ELR (cell line): ENCODE measurements at places on chromosomes 4 and X.
A peak's percentile ranks its signal among the peaks of the same experiment; 100 is the strongest.

- DNase-seq = no peak
Measured at GRCh38 chr4:99076292-99076976, 12.2 kb downstream of the ADH5 start.

GRCh38 chr4:17476853-17477252, 35.0 kb downstream of the QDPR start:
- DNase-seq = no peak

DNA sequence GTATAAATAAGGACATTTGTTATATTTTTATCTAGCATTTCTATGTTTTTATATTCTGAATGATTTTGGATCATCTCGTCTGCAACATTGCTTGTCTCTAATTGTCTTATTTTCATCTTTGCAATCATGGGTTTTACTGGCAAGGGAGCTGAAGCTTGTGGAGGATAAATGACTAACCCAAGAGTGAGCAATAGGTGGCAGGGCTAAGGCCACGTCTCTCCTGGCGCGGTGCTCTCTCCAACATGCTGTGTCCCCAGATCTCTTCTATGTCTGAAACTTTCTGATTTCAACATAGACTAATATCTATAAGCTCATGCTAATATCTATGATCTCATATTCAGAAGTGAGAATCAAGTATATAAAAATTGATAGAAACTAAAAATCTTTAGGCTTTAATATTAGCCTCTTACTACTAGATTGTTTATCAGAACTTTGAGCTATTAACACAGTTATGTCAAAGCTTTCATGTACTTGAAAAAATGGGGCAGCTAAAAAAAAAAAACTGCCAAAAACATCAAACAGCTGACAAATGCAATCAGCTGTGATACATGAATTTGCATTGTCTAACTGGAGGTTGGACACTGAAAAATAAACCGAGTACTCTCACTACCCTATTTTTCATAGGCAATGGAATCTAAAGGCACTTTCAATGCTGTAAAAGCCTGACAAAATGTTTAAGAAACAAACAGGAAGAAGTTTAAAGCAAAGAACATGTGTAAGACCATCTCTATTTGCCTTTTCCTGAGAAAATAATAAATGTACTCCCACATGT, 169.2 kb downstream of the TMA16 start:
- no peak for DNase-seq

- peak; percentile 69 for DNase-seq
Measured at GRCh38 chr4:149264093-149264733, 551.4 kb downstream of the IQCM start.

DNA sequence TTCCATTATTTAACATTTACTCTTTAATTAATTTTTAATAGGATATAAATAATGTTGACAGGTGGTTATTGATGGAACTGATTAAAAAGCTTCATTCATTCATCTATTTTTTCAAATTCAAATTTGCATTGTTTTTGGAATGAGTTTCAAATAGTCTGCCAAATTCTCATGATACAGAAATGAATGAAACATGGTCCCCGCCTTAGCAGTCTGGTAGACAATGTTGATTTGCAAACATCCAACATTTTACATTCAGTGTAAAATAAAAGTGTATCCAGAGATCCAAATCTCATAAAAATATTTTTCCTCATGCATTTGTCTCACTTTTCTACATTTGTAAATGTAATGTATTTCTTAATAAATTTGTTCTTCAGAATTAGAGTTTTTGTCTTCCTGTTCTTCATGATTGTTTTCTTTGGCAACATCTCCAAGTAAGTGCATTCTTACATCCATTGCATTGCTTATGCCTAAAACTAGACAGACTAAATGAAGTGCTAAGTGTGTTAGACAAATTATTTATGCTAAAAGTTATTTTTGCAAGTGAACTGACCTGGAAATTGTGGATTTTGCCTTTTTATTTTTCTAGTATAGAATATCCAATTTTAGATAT, 142.3 kb downstream of the PCDH18 start:
- no peak for DNase-seq

GRCh38 chr4:126081336-126081735, 766.6 kb downstream of the FAT4 start:
- DNase-seq = no peak

DNA sequence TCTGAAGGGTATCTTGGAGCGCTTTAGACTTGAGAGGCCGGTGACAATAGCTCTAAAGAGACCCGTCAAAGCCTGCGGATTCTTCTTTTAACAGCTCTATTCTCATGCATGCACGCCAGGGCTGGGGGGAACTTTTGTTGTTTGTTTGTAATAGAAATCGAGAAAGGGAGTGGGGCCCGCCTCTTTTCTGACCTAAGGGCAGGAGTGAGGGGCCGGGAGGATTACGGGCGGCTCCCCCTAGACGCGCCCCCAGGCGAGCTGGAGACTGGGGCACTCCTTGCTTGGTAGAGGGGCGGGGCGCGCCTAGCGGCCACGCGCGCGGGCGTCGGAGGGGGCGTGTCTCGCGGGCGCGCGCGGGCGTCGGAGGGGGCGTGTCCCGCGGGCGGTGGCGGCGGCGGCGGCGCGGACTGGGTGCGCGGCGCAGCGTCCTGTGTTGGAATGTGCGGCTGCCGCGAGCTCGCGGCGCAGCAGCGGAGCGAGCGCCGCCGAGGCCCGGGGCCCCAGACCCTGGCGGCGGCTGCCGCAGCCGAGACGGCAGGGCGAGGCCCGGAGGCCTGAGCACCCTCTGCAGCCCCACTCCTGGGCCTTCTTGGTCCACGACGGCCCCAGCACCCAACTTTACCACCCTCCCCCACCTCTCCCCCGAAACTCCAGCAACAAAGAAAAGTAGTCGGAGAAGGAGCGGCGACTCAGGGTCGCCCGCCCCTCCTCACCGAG, at the start of gene REST:
Gene REST (plus strand): TSS at position 412 of the 717 bp plus-strand sequence. CDS start 2,739 bp downstream, outside the sequence.
- peak; percentile 81 for DNase-seq

GRCh38 chr4:169945636-169946035, 80.6 kb downstream of the MFAP3L start:
- DNase-seq = no peak

- DNase-seq = peak; percentile 9
Measured at GRCh38 chr4:30792601-30793000, 72.4 kb downstream of the PCDH7 start.

DNA sequence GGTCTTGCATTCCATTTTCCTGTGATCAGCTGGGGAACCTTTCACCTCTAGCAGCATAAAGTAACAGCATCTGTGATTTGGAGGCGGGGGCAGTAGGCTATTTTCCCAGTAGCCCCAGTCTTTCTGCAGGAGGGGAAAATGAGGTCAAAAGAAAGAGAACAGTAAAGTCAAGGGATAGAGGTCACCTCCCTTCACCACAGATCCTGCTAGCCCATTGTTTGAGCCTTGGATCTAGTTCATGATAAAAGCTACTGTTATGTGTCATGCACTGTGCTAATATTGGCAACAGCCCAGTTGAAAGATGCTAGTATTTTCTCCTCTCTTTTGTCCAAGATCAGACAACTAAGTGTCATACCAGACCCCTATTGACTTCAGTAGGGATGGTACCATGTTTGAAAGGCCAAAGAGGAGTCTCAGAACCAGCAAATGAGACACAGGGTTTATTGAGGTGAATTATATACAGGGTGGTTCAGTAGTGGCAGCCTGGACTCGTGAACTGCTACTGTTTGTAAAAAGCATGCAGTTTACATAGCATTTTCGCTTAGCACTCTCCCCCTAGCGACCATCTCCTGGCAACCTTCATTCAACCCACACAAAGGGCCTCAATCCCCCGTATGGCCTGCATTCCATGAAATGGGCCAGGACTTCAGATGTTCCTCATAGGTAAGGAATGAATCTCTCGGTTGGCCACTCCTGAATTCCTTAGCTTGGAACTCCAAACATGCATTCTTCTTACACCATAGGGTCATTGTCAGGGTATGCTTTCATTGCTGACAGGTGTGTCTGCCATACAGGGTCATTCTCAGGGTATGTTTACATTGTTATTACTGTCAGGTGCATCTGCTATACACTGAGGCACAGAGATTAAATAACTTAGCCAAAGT, 170.0 kb upstream of the FRMPD4 start:
- DNase-seq = peak; percentile 8

GRCh38 chrX:28609917-28610613, 22.8 kb downstream of the IL1RAPL1 start:
- no peak for DNase-seq

GRCh38 chr4:46945062-46945461, 36.0 kb upstream of the COX7B2 start:
- no peak for DNase-seq

GRCh38 chr4:24373704-24374103, 210.7 kb downstream of the DHX15 start:
- no peak for DNase-seq

DNA sequence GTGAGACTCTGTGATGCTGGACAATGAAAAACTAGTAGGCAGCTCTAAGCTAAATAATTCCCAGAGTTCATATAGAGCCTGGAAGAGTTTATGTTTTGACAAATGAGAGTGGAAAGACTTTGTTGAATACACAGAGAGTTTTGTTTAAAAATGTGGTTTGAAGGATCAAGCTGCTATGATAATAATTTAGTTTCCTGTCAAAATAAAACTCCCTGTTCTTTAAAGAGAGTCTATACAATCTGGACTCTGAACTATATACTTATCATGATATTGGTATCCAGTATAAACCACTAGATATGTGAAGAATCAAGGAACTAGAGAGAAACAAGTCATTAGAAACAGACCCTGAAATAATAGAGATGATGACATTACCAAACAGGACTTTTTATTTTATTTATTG, 158.6 kb downstream of the C4orf33 start:
- DNase-seq = no peak

DNA sequence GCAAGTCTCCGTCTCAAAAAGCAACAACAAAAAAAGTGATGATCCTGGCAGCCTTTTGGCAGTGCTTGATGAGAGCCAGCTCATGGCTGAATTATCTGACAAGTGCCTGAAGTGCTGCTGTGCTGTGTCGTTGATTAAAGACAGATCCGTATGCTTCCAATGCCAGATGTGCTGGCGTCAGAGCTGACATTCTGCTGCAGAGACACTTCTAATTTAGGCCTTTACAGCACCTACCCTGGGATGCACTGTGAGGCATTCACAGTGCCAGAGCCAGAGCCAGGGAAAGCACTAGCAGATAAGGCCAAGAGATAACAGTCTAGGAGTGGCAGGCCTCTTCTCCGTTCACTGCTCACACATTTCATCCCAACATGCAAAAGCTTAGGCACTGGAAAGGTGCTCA, 995.5 kb downstream of the RAB28 start:
- no peak for DNase-seq

GRCh38 chr4:8900588-8900987, 28.9 kb upstream of the HMX1 start:
- no peak for DNase-seq

DNA sequence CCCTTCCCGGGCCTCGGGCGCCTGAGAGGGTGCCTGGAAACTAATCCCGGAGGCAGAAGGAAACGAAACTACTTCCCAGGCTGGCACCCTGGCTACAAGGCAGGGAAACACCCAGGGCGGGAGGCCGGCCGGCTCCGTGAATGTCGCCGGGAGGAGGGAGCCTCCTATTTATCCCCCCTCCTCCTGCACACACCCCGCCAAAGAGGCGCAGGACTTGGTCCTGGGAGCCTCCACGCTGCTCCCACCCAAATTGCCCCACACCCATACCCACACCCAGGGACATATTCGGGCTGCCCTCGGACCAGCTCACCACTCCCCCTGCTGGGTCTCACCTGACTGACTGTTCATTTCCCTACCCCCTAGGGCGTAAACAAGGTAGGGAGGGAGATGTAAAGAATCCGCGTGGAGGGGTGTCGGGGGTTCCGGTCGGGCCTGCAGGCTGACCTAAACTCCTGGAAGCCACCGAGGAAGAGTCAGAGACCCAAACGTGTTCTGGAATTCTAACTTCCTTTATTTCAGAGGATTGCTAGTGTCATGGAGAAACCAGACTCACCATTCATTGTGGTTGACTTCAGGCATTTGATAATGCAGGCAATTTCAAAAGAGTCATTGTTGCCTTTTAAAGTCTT, at the start of gene BTC:
Gene BTC (minus strand): TSS at position 142 of the 629 bp plus-strand sequence. CDS start 198 bp downstream, outside the sequence.
- DNase-seq = peak; percentile 37

GRCh38 chrX:96407072-96407471, 277.6 kb upstream of the DIAPH2 start:
- DNase-seq = no peak

DNA sequence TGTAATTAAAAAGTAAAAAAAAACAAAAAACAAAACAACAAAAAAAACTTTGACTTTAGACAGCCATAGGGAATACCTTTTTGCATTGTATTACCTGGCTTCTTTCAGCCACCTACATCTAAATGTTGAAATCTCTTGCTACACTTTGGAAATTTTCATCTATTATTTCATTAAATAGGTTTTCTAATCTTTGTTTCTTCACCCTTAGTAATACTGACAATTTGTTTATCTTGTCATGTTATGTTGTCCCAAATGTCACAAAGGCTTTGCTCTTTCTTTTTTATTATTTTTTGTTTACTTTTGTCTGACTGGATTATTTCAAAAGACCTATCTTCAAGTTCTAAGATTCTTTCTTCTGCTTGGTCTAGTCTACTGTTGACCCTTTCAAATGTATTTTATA, 7.5 kb downstream of the PF4 start:
- no peak for DNase-seq

DNA sequence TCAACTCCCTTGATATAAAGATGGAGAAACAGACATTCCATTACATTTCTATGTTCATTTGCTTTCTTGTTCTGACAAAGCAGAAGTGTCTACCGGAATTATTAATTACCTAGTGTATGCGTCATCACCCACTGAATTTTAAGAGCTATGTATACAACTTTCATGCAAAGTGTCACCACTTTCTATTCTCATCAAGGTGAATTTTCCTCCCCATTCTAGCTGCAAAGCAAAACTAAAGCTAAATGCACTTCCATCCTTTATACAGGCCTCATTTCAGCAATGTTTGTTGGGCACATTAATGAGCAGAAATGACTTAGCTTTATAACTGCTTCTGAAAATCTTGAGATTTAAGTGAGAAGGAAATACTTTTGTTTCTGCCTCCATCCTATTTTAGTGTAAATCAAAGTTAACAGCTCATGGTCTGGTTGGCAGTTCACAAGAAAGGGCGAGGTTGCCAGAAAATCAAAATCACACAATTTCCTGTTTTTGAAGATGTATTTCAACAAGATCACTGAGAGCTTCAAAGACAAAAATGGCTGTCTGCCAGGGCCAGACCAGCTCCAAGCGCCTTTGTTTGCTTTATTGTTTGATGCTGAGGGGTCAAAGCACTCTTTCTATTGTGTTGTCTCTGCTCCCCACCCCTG, 7.2 kb upstream of the FAM9C start:
- DNase-seq = no peak

- no peak for DNase-seq
Measured at GRCh38 chrX:71578253-71579135, at the start of gene GCNA. TSS of gene GCNA (plus strand) at chrX:71578437. CDS start at chrX:71580822, 2,385 bp downstream.

- DNase-seq = peak; percentile 10
Measured at GRCh38 chr4:139919521-139919920, 234.5 kb downstream of the MAML3 start.

- no peak for DNase-seq
Measured at GRCh38 chr4:23993373-23993772, 103.5 kb upstream of the PPARGC1A start.
